ENCODE measurements at places on chromosomes 5 and 9.

GRCh38 chr5:98769959-98770208 lies 3.6 kb upstream of the RGMB start:
- no peak for DNase-seq

DNA sequence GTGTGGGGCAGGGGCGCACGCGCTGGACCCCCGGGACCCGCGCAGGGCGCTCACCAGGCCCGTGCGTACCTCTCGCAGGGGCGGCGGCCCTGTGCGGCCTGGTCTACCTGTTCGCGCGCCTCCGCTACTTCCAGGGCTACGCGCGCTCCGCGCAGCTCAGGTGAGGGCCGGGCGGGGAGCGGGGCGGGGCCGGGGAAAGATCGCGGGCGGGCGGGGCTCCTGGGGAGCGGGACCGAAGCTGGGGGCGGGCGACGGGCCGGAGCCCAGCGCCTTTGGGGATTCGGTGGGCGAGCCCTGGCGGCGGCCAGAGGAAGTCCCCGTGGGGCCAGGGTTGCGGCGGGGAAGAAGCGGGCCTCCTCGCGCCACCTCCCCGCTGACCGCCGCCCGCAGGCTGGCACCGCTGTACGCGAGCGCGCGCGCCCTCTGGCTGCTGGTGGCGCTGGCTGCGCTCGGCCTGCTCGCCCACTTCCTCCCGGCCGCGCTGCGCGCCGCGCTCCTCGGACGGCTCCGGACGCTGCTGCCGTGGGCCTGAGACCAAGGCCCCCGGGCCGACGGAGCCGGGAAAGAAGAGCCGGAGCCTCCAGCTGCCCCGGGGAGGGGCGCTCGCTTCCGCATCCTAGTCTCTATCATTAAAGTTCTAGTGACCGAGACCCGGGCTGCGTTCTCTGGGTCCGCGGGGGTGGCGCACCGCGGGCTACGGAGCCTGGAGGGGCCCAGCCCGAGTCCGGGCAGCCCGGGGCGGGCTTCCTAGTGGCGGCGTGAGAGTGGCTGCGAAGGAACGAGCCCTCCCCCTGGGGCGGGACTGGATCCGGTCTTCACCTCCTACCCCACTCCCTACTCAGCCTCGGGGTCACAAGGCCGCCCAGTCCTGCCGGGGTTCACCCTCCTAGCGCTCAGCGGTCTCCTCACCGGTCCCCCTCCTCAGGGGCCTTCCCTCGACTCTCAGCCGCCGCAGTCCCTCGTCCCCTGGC lies 2.4 kb downstream of the LTC4S start:
- peak; percentile 41 for DNase-seq

GRCh38 chr9:137298401-137299202 lies 3.5 kb downstream of the NRARP start:
- no peak for DNase-seq

GRCh38 chr9:133701321-133701980 lies 36.7 kb downstream of the SARDH start:
- no peak for DNase-seq

GRCh38 chr9:74662674-74663073 lies 165.5 kb downstream of the RORB start:
- DNase-seq, result no peak

- DNase-seq, result no peak
These were observed 393.7 kb upstream of the PDE4D start for GRCh38 chr5:60287174-60287771.

DNA sequence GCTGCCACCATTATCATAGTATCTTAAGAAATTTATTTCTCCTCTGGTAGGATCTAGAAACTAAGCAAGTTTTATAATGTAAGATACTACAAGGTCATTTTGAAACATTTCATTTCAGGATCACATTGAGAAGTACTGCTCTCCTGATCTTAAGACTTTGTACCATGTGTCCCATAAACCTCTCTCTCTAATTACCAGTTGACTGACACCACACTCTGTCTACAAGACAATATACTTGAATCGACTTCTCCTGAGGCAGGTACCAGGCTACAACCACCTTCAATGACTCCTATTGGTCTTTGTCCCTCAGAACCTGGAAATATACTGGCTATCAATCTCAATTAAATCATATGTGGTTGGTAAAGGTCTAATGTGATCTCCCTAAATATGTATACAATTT lies 597.0 kb downstream of the PTPRD start:
- DNase-seq, result no peak

- no peak for DNase-seq
These were observed 14.6 kb upstream of the DUSP1 start for GRCh38 chr5:172785429-172786088.

DNA sequence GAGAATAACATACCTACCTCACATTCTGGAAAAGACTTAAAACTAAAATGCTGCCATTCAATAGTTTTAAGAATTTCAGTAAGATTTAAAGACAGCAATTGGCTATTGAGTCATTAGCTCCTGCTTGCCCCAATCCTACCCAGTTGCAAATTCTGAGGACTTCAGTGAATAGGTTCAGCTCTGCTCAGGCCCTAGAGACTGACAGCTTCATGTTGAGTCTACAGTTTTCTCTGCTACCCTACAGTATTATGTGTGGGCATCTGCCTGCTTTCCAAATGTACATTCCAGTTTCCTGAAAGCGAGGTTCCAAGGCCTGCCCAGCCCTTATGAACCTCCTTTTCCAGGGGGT lies 61.5 kb downstream of the ARSB start:
- DNase-seq, result no peak

DNA sequence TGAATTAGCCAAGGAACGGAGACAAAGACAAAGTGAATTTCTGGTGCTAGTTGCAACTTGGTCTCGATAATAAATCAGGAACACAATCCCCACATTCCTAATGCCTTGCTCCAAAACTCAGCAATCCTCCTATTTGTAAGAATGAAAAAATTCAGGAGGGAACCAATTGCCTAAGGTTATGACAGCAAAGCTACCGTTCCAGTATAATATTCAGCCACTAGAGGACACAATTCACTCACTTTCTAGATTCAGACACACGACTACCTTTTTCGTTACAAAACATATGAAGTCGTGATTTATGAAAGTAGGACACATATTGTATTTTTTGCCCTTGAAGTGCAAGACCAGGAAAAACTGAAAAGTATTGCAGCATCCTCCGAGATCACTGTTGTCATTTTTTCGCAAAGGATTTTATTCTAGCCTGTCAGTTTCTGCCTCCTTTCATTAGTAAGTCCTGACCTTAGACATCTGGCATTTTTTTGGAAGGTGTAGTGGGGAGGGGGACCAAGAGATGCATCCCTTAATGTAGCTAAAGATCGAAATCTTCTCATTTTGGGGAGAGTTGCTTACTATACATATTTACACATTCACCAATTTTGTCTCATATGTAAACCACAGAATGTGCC lies 133.1 kb downstream of the DOCK8 start:
- no peak for DNase-seq

DNA sequence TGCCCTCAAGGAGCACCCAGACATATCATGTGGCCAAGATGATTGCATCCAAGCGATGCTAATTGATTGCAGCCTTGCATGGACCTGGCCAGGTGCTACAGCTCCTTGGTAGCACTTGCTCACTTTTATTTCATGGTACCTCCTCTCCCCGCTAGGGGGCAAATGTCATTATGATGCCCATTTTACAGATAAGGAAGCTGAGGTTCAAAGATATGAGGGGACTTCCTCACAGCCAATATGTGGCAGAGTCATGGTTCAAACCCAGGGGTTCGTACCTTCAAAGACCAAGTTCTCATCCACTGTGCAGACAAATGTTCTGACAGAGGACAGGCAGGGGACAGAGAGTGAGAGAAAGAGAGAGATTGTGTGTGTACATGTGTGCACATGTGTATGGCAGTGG lies 21.9 kb upstream of the KCNMB1 start:
- DNase-seq, result no peak

GRCh38 chr5:168128111-168128510 lies 163.3 kb upstream of the WWC1 start:
- no peak for DNase-seq

GRCh38 chr9:99051851-99052250 lies 53.1 kb upstream of the TGFBR1 start:
- no peak for DNase-seq

GRCh38 chr5:80101993-80102392 lies 66.8 kb downstream of the THBS4 start:
- no peak for DNase-seq

- no peak for DNase-seq
These were observed 807.9 kb upstream of the NUDT12 start for GRCh38 chr5:104370523-104370922.

DNA sequence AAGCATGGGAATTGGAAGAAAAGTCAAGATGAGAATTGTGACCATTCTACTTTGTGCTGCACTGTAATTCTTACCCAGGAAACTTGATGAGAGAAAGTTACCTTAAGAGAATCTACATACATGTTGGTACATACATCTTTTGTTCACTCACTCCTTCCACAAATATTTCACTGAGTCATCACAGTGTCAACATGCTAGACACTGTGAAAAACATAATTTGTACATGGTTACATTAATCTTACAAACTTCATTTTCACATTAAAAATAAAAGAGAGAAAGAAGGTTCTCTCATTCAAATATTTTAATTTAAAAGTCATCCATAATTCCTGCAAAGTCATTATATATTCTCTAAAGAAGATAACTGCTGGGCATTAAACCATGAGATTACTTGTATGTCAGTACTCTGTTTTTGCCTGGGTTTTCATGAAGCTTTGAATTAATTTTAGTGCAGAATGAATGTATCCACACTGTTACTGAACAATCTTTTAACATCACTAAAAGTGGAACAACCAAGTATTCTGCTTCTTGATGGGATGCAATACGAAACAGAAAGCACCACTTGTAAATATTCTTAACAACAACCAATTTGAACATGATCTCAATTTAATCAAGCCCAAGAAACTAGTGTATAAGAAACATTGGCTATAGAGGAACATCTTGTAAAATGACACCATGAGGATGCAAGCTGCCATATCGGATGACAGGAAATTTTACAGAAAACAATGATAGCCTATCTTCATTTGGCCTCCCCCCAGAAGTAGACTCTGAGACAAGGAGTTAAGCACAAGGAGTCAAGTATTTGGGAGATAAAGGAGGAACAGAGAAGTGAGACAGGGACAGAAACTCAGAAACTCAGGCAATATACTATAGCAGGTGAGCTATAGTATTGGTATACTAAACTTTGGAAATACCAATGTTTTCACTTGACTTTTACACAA lies 28.4 kb downstream of the ERP44 start:
- DNase-seq, result no peak

DNA sequence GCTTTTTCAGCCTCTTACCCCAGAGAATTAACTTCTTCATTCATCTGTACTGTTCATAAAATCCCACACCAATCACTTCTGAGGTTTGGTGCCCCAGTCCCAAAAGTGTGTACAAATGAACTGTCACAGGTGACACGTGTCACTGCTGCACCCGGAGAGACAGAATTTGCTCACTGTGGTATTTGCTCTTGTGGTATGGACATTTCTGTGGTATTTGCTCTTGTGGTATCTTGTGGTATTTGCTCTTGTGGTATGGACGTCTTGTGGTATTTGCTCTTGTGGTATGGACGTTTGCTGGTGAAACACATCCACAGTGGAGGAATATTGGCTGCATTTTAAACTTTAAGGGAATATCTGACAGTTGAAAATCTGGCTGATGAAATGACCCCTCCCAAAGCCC lies 214.9 kb upstream of the DAP start:
- DNase-seq, result no peak
